ENCODE measurements at places on chromosomes 4 and X.

GRCh38 chr4:87051121-87051713 lies 116.4 kb downstream of the AFF1 start:
- no peak for DNase-seq

DNA sequence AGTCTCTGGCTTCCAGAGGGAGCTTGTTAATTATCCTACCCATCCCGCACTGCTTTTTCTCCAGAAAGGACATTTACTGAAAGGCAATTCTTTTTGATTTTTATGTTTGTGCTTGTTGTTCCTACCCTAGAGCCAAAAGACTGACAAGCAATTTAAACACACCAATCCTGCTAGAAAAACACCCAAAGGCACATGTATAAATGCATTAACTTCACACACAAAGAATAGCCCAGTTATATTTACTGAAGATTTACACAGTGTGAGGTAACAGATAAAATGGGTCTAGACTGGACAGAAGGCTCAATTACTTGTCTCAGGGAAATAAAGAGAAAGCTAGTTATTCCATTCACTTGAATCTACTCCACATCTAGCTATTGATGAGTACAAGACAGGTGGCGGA lies 61.2 kb upstream of the NOCT start:
- DNase-seq, result no peak

- DNase-seq, result no peak
Measured at GRCh38 chrX:37875675-37876074, 28.3 kb upstream of the DYNLT3 start.

DNA sequence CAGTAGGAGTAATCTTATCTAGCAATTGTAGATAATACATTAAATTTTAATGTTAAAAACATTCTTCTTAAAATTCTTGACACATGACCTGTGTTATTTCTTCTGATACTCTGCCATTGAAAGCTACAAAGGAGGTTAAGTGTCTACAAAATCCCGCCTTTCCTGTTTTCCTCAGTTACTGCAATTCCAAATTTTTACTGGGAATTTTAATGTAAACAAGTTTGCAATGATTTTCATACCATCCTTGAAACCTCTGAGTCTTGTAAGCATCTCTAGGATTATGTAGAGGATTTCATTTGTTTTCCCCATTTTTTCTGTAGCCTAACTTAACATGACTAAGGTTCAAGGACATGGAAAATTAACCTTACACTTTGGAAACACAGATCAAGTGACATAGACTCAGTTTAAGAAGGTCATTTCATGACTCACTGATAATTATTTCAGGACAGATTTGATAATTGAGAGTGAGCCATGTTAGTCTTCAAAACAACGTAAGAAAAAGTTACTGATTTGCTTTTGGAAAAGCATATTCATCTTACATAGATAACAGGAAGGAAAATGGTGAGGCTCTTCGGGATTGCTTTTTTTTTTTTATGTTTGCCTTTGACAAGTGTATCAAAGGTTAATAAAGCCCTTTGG lies 39.6 kb upstream of the PDLIM5 start:
- DNase-seq, result no peak

GRCh38 chr4:34037280-34037679 lies 2207.0 kb downstream of the ARAP2 start:
- no peak for DNase-seq
